Transverse colon (tissue), 4 donors: ENCODE measurements at places on chromosomes 4 and X.

DNA sequence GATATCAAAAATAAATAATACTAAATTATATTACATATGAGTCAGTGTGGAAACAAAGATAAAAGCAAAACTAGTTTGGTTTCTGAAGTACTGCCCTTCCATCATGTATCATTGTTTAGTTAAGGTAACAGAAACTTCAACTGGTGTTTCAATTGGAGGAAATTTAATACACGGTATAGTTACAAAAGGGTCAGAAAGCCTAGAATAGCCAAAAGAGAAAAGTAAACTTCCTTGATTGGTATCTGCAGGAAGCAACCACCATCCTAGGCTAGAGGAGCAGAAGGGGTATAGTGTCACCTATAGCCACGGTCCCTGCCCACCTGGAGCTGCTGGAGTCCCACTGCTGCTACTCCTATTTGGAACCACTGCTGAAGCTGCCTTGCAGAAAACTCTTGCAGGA, 185.6 kb downstream of the SLC7A11 start:
- DNase-seq: no peak

DNA sequence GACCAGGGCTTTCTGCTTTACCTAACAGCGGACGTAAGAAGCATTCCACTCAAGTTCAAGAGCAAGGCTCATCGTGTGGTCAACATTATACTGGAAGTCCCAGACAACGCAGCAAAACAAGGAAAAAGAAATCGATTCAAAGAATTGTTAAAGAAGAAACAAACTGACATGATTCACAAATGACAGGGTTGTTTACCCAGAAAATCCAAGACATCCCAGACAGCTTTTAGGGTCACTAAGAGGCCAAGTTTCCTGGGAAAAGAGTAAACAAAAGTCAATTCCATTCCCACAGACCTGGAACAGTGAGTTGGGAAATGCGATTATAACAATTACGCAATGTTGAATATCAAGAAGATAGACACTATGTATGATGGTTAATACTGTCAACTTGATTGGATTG, 21.5 kb upstream of the HTRA3 start:
- DNase-seq: no peak

- no peak for DNase-seq
Observed at GRCh38 chr4:14234307-14234706, 606.8 kb upstream of the BOD1L1 start.

GRCh38 chrX:17566740-17567139, 170.6 kb upstream of the SCML1 start:
- no peak for DNase-seq

DNA sequence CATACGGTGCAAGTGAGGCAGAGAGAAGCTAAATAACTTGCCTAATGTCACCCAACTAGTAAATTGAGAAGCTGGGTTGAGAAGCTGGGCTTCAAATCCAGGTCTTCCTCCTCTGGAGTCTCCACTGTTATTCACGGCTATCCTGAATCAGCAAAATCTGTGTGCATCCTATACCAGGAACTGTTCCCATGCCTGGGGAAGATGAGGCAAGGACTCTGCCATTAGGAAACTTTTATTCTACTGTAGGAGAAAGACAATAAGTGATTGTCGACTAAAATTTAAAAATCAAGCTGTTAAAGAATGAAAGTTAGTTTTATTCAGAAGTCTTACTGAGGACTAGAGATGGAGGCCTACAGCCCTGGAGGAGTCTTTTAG, 872 bp upstream of the TEC start:
- no peak for DNase-seq

GRCh38 chrX:124842205-124842604, 477.5 kb upstream of the TEX13C start:
- DNase-seq: no peak

DNA sequence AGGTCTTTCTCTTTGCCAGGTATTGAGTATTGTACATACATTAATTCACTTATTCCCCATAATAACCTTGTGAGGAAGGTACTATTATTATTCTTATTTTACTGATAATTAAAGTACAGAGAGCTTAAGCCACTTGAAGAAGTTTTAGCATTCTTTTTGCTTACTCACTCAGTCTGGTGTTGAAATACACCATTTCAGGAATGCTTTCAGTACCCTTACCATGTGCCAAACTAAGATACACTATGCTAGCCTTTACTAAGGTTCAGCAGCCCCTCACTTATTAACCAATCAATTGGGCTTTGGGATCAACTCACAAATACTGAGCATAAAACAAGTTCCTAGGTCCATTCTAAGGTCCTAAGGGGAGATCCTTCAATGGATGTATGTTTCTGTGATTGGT, 179.0 kb upstream of the FGF13 start:
- DNase-seq: no peak

DNA sequence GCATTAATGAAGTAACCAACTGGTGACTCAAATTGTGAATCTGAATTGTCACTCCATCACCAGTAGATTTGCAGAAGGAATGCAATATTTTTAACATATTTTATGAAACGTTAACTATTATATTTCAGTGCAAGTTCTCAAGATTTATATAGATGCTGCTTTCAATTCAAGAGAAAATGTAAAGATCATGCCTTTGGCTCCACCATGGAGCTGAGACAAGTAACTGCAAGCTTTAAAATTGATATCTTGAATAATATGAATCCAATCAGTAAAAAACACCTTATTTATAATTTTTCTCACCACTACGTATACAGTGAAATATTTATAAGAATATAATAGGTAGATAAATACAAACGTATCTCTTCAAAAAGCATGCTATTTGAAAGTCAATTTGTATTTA, 27.8 kb upstream of the GALNTL6 start:
- DNase-seq: no peak

GRCh38 chrX:30489323-30489722, 88.2 kb downstream of the TASL start:
- no peak for DNase-seq
